ENCODE measurements at places on chromosomes 2 and 18.

- no peak for DNase-seq
Measured at GRCh38 chr2:56015711-56016115, 92.1 kb upstream of the EFEMP1 start.

DNA sequence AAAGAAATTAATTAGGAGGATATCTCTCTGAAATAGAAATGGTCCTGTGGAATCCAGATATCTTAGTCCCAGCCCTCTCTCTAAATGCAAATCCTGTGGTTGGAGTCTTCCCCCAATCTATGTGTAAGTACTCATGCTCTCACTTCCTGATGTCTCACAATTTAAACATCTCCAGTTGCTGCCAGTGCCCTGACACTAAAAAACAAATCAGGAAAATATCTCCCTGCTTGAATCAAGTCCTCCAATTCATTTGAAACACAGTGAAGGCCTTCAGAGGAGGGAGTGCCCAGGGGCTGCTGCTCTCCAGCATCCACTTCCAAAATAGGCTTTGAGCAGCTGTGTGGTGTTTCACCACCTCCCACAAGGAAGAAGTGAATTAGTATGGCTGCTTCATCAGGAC, 413.8 kb downstream of the RAD51AP2 start:
- no peak for DNase-seq

DNA sequence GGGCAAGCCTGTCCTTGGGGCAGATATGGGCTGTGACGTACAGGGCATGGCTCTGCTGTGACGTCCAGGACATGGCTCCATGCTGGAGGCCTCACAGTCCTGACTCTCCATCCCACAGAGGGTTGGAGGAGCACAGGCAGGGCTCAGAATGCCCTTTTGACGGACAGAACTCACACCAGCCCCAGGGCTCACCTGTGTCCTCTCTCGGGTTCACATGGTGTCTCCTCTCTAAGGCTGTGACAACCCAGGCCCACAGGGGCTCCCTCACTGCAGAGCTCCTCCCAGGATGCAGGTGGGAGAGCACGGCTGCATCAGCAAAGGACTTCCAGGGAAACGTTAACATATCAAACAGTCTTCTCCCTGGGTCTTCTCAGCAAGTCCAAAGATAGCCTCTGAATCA, 133.8 kb downstream of the EIPR1 start:
- DNase-seq, result no peak

- DNase-seq, result no peak
Measured at GRCh38 chr2:151716721-151717120, 17.6 kb downstream of the NEB start.

GRCh38 chr2:28268386-28268785, 124.3 kb upstream of the FOSL2 start:
- no peak for DNase-seq

DNA sequence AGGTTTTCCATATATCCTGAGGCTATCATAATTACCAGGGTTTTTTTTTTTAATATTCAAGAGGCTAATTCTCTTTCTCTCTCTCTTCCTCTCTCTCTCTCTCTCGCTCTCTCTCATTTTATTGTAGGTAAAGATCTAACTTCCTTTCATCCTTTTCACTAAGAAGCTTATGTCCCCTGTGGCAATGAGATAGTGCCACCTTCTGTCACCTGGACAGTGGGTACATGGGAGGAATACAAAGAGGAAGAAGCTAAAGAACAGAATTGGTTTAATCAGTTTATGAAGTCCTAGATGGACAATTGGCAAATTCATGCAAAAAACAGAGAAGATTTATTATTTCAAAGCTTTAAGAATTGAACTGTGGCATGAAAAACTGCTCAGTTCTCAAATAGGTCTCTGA, 1582.3 kb upstream of the TMEFF2 start:
- no peak for DNase-seq

GRCh38 chr18:79812052-79812451, 14.3 kb downstream of the KCNG2 start:
- no peak for DNase-seq

GRCh38 chr2:173986805-173987204, 21.6 kb upstream of the SP3 start:
- DNase-seq, result no peak

DNA sequence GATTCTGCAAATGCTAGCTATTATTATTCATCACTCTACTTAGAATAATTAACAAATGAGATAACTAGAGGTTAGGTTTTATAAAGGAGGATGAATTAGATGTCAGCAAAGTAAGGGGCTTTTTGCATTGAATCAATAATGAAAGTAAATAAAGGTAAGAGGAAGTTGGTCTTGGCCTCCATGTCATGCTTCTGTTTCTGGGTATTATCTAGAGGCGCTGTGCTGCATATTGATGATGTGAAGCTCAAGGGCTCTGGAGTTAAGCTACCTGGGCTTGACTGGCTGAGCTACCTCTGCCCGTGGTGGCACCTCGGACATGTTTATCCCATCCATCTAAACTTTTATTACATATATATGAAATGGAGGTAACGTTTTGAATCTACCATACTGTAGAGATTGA, 350.9 kb downstream of the PARD3B start:
- DNase-seq, result no peak

DNA sequence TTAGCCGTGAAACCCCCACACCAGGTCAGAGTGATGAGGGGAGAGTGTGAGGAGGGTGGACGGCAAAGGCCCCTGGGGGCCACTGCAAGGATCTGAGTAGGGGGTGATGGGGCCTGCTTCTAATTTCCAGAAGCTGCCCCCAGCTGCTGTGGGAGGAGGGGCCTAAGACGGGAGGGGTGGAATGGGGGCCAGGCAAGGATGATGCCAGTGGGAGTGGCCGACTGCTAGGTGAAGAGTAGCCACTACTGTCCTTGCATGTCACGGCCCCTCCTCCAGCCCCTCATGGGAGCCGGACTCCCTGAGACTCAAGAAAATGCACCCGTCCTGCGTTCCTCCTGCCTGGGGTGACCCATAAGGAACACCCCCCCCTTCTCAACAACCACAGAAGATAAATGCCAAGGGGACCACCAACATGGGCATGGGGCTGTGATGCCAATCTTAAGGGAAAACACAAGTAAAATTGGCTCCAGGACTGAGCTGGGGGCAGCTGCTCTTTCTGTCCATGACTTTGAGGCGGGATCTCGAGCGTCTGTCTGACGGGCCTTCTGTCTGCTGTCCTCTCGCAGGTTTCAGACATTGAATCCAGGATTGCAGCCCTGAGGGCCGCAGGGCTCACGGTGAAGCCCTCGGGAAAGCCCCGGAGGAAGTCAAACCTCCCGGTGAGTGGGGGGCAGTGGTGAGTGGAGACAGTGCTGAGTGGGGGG, 24.2 kb upstream of the PRLH start:
- no peak for DNase-seq

DNA sequence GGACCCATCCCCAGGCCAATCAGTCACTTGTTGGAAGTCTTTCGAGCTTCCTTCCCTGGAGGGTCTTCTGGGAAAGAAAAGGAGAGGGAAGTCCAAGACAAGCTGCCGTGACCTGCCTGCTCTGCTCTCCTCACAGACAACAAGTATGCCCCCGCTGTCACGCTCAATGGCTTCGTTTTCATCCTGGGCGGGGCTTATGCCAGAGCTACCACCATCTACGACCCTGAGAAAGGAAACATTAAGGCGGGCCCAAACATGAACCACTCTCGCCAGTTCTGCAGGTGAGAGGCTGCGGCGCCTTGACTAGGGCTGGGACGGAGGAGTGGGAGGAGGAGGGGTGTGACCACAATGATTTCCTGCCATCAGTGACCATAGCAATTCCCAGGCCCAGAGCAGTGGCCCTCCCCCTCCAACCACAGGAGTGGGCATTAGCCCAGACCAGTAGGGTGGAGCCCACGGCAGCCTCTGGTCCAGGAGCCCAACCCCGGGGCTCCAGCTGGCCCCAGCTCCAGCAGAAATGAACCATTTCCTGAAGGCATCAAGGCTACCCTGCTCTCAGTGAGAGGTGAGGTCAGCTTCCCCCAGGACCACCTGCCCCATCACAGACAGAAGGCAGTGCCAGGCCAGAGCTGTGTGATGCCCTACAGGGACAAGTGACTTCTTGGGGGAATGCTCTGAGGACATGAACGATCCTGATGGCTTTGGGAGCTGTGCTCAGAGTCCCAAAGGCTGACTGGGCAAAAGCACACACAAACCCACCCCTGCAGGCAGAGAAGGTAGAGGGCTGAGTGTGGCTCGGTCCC, 223.1 kb downstream of the ATAD2B start:
- no peak for DNase-seq

DNA sequence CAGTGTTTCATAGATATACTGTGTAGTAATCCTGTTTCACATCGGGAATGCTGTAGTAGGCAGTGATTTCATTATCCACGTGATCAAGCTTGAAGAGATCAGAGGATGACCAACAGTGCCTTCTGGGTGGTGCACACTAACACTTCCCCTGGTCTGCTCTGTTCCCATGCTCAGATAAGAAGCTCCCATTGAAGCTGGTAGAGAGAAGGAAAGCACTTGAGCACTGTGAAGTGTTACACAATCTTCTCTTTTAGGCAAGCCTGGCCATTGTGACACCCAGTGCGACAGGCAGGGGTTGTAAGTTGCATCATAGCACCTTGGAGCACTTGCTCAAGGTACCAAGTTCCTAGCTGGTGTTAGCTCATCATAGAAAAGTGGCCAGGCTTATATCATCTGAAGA, 30.6 kb upstream of the GPD2 start:
- no peak for DNase-seq

- DNase-seq, result no peak
Measured at GRCh38 chr2:29249666-29250253, 134.5 kb downstream of the CLIP4 start.

- DNase-seq, result no peak
Measured at GRCh38 chr2:38546064-38546463, 56.7 kb downstream of the HNRNPLL start.

GRCh38 chr2:46257476-46257875, 39.7 kb upstream of the EPAS1 start:
- DNase-seq, result no peak

DNA sequence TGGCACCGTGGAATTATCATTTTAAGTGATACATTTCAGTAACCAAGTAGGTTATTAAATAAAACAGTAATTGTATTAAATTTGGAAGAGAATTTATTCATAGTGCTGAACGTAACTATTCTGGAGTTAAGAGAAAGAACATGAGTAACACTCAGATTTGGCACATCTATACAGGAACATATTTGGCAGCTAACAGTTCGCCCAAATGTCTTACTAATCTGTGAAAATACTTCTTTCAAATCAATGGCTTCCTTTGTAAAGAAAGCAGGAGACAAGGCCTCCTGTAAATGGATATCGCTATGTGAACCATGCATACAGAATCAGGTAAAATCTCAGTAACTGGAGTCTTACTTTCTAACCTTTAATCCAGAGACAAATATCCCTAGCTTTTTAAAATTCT, 64.4 kb downstream of the ZNF516 start:
- no peak for DNase-seq

- DNase-seq, result no peak
Measured at GRCh38 chr2:67576991-67577390, 179.9 kb downstream of the ETAA1 start.

DNA sequence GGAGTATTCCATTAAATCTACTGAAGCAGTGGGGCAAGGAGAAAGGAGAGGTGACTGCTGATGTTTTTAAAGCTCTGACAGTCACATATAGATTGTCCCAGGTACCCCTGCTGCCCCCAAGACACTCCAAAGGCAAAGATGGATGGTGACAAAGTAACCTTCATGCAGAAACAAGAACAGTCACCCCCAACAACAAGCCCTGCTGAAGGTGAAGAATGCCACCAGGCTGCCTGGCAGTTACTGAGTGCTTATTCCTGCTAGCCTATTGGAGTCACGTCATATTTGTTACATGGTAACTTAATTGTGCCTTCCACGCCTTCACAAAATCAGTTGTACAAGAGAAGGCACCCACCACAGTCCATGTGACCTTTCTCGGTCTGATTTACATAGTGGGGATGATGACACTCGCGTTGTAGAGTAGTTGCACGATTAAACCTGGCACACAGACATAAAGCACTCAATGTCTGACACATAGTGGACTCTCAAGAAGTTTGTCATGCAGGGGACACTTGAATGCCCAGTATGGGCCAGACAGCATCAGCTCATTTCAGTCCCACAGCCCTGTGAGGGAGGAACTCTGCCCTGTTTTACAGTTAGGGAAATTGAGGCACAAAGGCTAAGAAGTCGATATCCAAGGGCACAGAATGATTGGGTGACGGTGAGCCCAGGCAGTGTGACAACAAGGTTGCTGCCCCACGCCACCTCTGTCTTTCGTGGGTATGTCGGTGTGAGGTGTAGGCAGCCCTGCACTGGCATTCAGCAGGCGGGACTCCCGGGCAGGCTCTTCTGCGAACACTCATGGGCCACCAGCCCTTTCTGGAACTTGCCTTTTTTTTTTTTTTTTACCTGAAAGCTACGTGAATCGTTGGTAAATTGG, 62.7 kb downstream of the ZCCHC2 start:
- peak; percentile 32 for DNase-seq

- DNase-seq, result no peak
Measured at GRCh38 chr2:24986372-24986771, 14.6 kb upstream of the DNAJC27 start.

DNA sequence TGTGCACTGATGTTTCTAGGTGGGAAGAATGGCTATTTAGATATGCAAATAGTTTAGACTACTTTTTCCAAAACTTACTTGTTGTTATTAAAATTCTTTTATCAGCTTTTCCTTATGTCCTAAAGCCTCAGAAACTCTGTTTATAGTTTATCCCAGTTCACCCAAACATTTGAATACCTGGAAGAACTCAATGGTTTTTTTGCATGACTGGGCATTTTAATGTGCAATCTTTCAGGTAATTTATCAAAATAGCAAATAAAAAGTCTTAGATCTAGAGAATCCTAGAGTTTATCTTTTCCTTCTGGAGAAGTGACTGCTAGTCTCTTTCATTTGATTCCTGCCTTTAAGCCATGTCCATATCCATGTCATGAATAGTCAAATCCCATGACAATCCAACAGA, 9.6 kb upstream of the ADAM23 start:
- DNase-seq, result no peak

GRCh38 chr2:71974846-71975245, 172.8 kb downstream of the CYP26B1 start:
- no peak for DNase-seq

DNA sequence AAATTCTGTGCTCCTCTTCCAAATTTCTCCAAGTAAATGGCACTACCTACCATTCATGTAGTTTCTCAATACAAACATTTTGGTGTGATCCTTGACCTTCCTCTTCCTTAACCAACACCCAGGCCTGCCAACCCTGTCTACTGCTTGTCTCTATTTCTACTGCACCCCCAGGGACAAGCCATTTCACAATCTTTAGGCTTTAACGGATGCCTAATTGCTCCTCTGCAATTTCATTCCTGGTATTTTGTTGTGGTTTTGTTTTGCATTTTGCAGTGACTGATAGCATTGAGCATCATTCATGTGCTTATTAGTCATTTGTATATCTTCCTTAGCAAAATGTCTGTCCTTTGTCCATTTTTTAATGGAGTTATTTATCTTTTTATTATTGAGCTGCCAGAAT, 10.0 kb downstream of the FAP start:
- DNase-seq, result no peak
